B cell (primary cell): ENCODE measurements at places on chromosomes 11 and 22. TPM values are rescaled to one million over a fixed set of nuclear protein-coding genes. Genes with fewer than 3 reads are reported as not detected.

- no peak for DNase-seq
These were observed 724.5 kb upstream of the CNTN5 start for GRCh38 chr11:98296091-98296880.

Gene GGTLC2
- not detected in 2 replicates for total RNA-seq

GRCh38 chr22:37258005-37258752 lies 14.1 kb upstream of the RAC2 start:
- no peak for DNase-seq

Gene IFITM1
- 19.5 and 19.7 TPM in 2 replicates for total RNA-seq

Gene YPEL4
- total RNA-seq: 1.1 and 1.9 TPM in 2 replicates

GRCh38 chr11:12625438-12626071 lies 48.7 kb upstream of the TEAD1 start:
- no peak for DNase-seq
